Activated CD4-positive, CD25-positive, alpha-beta regulatory T cell treated with anti-CD3 and anti-CD28 coated beads, Interleukin-2, amount 50 U/mL, for 16 hours (primary cell): ENCODE measurements at places on chromosomes 4 and X.

- no peak for DNase-seq
Measured at GRCh38 chr4:22410645-22411247, 105.1 kb downstream of the ADGRA3 start.

DNA sequence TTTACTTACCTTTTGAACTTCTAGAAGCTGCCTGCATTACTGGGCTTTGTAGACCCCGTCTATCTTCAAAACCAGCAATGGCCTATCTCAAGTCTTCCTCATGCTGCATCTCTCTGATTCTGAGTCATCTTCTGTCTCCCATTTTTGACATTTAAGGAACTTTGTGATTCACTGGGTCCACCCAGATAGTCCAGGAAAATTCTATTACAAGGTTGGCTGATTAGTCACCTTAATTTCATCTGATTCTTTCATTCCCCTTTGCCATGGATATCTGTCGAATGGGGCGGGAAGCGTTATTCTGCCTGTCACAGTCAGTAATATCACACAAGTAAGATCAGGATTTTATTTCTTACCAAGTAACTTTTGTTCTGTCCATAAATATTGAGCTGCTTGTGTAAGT, 618.0 kb downstream of the CCSER1 start:
- DNase-seq, result no peak

GRCh38 chrX:107559506-107559905, 68.8 kb upstream of the PRPS1 start:
- no peak for DNase-seq

- no peak for DNase-seq
Measured at GRCh38 chr4:19301527-19301926, 950.2 kb upstream of the SLIT2 start.

DNA sequence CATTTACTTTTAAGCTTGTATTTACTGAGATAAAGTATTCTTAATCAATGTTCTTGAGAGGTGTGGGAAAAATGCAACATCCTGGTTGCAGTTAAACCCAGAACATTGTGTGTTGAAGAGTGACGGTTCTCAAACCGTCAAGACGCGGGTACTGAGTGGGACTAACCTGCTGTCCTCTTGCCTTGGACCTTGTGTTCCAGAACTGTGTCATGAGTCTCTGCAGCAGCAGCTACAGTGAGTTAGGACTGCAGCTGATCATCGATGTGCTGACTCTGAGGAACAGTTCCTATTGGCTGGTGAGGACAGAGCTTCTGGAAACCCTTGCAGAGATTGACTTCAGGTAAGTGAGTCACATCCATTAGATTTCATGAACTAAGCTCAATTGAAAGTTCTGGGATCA, 59.7 kb downstream of the HTT start:
- DNase-seq, result no peak

- no peak for DNase-seq
Measured at GRCh38 chrX:46757052-46757451, 1.9 kb downstream of the SLC9A7 start.

GRCh38 chr4:2852481-2852921, 8.9 kb downstream of the ADD1 start:
- DNase-seq, result no peak

DNA sequence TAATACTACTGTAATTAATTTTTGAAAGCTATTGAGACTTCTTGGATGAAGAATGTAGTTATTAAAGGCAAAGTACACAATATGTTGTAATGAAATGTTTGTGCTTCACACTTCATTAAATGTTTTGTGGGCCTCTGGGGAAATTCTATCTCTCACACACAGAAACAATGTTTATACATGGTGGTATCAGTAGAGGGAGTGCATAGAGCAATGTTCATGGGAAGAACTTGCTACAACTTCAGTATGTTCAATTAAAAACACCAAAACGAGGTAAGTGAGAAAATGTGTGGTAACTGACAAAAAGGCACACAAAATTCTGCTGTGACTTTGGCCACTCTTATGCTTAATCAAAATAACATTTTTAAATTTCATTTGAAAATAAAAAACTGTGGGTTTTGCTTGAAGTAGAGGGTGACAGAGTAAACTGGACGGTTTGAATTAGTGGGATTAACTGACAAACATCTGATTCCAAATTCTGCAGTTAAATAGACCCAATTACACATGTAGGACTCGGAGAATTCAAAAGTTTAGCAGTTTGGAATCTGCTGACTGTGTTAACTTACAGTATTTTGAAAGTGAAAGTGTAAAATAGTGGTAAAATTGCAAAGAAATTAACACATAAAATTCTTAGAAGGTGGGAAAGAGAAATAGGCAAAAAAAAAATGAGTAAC, 111.4 kb upstream of the TTC29 start:
- no peak for DNase-seq

DNA sequence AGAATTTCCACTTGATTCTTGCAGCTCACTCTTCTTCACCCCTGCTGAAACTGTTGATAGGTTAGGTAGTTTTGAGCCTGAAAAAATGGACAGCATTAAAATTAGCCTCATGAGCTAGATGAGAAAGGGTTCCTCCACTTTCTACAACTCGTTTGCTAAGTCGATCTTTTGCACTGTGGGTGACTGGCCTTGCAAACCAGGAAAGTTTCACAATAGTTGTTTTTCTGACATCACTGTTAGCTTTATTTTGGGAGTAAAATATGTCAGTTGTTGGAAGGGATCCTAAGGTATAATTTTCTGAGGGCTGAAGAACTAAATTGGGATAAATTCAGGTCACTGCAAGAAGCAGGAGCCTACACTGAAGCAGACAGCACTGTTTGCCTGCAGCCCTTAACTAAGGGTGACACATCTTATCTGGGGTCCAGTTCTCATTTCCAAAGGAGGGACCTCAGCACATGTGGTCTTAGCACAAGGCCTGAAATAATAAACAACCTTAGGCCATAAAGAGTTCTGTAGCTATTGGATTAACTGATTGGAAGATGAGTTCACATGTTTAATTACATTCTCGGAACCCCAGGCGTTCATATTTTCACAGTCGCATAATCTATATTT, 29.1 kb downstream of the ANAPC4 start:
- DNase-seq, result no peak

DNA sequence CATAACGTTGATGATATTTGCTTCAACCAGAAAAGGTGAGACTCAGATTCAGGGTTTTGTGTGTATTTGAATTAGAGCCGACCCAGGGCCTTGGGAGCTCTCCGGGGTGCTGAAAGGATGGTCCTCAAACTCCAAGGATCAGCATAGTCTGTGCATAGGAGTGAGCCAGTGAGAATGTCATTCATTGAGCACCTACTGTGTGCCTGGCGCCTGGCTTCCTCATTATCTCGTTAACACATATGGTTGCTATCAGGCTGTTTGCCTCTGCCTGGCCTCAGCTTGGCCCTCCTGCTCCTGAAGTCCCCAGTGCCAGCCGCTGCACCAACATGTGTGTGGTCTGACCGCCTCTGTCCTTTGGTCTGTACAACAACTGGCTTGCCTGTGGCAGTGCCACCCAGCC, 25.1 kb upstream of the JAKMIP1 start:
- no peak for DNase-seq
